ENCODE measurements at places on chromosomes 16 and 17.

GRCh38 chr16:69276148-69277115 is 34.7 kb upstream of the VPS4A start:
- peak; percentile 97 for DNase-seq

GRCh38 chr16:26316683-26317464 is 625.1 kb downstream of the HS3ST4 start:
- DNase-seq, result no peak

DNA sequence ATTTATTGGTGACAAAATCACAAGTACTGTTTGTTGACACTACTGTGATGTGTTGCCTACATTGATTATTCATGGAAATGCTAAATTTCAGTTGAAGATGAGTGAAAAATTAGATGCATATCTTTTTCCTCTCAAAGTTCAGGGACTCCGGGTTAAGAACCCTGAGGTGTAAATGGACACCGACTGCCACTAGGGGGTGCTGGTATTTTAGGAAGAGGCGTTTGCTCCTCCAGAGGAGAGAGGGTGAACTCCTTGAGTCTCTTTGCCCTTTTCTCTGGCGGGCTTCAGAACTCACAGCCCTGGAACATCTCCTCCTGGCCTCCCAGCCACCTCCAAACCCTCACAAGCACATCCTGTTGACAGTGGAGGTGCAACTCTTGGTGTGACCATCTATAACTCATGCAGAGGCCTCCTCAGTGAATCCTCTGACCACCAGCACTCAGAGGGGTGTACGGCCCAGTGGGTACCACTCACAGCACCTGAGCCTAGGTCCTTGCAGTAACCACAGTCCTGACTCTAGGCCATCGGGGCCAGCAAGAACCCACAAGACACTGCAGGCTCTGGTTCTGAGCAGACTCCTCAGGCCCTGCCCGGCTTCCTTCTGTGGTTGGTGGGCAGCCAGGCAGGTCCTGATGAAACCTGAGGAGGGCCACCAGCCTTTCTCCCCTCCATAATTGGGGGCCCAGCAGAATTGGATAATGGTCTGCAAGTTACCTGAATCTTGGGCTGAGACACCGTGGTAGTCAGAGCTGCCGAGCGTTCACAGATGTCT is 26.2 kb upstream of the PIK3R5 start:
- peak; percentile 67 for DNase-seq

GRCh38 chr17:51188271-51188833 is 22.1 kb downstream of the NME2 start:
- DNase-seq, result no peak

GRCh38 chr17:19357351-19357750 is 5.2 kb downstream of the B9D1 start:
- DNase-seq, result no peak

GRCh38 chr16:50448522-50448921 is 79.7 kb upstream of the BRD7 start:
- no peak for DNase-seq

- DNase-seq, result no peak
These were observed 4.1 kb downstream of the CFAP20 start for GRCh38 chr16:58125041-58125440.

GRCh38 chr17:47741109-47741792 is 8.2 kb downstream of the TBX21 start:
- DNase-seq, result no peak

GRCh38 chr17:37219876-37220606 is 155.7 kb upstream of the C17orf78 start:
- peak; percentile 35 for DNase-seq

DNA sequence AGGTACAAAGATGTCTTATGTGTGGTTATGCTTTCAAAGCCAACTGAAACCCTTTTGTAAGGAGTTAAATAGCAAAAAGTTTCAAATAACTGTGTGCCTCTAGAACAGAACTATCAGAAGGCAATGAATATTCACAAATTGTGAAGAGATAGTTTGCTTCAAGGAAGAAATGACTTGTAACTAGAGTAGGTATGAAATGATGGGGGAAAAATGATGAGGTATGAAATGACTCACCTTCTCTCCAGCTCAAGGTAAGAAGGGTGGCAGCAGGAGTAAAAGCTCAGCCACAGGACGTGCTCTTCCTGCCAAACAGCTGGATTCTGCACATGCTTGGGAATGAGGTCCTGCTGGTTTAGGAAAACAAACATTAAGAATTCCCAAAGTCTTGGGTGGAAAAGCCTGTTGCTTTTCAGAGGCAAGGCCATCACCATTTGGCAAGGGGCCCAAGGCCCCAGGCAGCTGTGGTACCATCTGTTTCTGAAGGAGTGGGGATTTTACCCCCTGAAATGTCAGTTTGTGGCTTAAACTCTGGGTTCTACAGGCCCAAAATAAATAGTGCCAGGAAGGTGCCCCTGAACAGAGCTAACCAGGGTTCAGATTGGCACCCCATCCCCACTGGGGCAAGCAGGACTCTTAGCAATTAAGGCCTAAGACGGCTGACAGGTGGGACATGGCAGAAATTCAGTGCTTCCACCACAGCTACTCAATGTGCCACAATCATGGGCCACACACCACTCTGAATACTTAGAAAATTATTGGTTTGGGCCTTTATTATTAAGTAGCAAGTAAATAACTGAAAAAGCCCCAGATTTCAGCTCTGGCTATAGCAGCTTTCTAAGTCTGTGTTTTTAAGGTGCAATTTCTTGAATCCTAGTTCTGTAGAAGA is 13.3 kb downstream of the HERPUD1 start:
- DNase-seq, result no peak

GRCh38 chr16:1520461-1520860 is 13.0 kb upstream of the TMEM204 start:
- DNase-seq, result no peak

DNA sequence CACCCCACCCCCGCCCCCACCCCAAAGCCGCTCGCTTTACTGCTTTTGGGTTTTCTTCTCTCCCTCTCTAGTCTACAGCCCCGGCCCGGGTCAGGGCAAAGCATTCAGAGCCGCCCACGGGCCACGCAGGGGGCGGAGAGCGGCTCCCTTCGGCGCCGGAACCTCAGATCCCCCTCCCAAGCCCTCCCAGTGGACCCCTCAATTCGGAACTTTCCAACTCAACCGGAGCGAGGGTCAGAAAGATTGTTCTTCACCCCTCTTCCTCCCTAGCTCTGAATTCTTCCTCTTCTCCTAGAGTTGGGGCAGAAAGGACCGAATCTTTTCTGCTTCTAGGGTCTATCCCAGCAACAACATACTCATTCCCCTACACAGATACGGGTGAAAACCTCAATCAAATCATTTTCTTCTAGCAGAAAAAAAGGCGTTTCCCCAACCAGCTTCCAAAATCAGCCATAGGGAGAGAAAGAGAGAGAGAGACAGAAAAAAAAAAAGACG is 1.0 kb downstream of the HOXB2 start:
- DNase-seq, result peak; percentile 36

DNA sequence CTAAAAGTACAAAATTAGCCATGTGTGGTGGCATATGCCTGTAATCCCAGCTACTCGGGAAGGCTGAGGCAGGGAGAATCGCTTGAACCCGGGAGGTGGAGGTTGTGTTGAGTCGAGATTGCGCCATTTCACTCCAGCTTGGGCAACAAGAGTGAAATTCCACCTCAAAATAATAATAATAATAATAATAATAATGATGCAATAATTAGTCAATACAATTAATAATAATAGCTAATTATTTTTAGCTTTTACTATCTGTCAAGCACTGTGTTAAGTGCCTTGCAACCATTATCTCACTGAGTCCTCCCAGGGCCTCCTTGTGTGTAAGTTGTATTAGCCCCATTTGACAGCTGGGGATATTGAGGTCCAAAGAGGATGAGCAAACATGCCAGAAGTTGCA is 14.3 kb upstream of the HS3ST3A1 start:
- DNase-seq, result no peak
